Effector CD8-positive, alpha-beta T cell (primary cell): ENCODE measurements at places on chromosomes 2 and 18.

DNA sequence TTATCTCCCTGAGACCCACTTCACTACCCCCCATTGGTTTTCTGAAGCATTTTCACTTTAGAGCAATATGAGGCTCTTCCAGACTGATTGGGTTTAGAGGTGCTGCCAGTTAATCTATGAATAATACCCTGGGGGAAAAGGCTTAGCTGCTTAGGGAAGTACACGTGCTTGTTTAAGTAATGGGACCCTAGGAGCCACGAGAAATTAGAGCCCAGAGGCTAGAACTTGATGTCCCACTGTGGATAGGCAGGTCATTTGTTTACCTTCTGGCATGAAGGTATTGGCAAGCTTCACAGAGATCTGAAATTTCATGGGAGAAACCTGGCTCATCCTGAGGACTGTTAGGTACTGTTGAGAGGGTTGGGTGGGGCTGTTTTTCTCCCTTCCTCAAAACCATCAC is 59.7 kb downstream of the CLIP4 start:
- no peak for DNase-seq

DNA sequence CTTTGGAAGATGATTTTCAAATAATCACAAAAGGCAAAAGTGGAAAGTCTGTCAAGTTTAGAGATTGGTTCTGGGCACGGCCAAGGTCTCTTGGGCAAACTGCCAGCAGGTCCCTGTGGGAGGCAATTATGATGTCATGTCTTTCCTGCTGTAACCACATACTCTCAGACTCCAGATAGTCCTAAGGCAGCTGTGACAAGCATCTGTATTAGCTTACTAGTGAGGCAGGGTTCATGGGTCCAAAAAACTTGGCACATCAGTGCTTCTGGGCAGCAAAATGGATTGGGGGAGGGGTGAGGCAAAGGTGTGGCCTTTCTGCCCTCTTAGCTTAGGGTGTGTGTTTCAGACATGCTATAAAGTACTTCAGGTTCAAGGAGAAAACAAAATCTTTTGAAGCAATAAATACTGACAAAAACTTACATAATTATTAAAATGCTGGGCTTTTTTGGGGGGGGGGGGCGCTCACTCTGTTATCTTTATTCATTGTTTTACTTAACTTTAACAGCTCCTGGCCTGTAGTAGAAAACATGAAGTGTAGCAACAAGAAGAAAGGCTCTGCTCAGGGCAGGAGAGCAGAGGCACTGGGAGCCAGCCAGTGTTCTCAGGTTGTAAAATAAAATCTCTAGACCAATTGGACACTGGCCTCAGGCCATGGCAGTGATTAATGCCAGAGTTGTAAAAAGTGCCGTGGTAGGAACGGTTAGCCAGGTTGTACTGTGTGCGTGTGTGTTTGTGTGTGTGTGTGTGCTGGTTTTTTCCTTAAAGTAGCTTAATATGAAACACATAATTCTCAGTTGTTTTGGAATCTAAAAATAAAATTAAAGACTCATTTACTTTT is 14.3 kb upstream of the TANC1 start:
- DNase-seq, result no peak

DNA sequence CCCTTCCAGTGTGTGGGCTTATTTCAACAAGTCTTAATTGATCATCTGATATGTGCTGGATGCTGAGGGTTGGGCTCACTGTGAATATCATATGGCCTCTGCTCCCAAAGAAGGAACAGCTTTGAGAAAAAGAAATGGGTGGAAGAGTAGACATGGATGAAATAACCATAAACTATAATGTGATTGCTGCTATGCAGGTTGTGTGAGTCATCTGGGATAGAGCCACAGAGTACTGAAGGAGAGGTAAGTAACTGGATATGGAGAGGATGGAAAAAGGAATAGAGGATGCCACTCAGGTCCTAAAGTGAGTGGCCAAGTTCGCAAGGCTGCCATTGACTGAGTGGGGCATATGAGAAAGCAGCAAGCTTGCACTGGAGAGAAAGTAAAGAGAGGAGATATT is 8.7 kb upstream of the DSG2 start:
- no peak for DNase-seq

- DNase-seq, result no peak
Observed at GRCh38 chr2:186962085-186962747, 113.2 kb upstream of the ZSWIM2 start.

GRCh38 chr2:172864182-172864581 is 128.5 kb downstream of the RAPGEF4 start:
- DNase-seq, result peak; percentile 8

DNA sequence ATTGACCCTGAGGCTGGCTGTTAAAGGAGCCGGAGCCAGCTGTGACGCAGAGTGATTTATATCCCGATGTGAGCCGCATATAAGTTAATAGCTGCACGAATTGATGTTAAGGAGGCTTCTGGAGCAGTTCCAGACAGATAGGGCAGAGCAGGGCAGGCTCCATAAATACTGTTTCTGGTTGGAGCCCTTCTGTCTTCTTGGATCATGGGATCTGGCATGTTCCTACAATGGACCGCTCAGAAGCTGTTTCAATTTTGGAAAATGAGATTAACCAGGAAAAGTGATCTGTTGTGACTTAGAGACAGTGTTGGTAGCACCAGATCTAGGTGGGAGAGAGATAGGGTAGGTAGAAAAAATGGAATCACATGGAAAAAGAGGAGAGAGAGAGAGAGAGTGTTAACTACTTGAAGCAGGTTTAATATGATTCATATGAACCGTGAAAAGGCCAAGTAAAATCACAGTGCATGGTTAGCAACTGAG is 4.8 kb upstream of the IGFBP5 start:
- DNase-seq, result no peak
